ENCODE measurements at places on chromosomes 11 and 22.

DNA sequence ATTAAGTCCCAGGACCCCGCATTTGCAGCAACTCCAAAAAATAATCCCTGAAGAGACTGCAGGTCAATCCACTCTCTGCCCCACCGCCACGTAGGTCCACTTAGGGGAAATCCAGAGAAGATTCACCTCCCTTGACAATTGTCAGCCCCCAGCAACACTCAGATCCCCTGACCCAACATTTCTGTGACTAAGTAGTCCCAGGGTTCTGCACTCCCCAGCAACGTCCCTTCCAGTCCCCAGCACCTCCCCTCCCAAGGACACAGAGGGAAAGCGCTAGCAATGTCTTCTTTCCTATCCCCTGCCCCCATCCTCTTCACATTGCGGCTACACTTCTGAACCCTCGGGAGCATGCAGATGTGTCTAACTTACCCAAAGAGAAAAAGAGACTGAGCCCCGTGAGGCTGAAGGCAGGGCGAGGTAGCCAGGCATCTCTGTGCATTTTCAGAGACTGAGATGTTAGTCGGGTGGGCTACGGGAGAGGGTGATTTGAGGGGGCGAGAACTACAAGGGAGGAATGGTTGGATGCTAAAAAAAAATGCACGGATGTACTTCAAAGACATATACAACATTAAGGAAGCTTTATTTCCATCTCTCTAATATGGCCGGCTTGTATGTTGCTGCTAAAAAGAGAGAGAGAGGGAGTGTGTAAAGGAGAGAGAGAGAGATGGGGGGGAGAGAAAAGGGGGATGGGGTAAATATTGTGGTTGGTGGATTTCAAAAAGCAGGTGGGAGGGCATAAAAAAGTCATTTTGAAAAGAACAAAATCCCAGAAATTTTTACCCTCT is at the start of gene SCN2B:
Gene SCN2B (minus strand): TSS at position 647 of the 785 bp plus-strand sequence. CDS start 208 bp downstream, at position 439.
- no peak for DNase-seq

DNA sequence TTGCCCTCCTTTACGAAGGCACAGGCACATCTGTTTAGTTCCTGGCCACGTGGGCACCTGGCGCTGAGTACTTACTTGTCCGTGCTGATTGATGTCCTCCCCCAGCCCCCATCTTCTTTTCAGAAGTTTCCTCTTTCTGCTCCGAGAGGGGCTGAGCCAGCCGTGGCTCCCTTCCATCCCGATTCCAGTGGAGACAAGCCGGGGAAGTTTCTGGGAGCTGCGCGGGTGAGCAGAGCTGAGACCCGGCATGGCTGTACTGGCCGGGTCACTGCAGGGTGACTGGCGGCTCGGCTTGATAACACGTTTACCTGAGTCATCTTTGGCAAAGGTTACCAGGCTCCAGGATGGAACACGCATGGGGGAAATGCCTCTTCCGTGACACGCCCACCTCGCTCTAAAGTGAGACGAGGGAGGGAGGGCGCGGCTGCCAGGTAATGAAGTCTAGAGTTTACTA is 45.4 kb upstream of the ATXN10 start:
- DNase-seq, result peak; percentile 53

GRCh38 chr22:50416996-50417395 is 57.8 kb downstream of the SBF1 start:
- DNase-seq, result no peak

DNA sequence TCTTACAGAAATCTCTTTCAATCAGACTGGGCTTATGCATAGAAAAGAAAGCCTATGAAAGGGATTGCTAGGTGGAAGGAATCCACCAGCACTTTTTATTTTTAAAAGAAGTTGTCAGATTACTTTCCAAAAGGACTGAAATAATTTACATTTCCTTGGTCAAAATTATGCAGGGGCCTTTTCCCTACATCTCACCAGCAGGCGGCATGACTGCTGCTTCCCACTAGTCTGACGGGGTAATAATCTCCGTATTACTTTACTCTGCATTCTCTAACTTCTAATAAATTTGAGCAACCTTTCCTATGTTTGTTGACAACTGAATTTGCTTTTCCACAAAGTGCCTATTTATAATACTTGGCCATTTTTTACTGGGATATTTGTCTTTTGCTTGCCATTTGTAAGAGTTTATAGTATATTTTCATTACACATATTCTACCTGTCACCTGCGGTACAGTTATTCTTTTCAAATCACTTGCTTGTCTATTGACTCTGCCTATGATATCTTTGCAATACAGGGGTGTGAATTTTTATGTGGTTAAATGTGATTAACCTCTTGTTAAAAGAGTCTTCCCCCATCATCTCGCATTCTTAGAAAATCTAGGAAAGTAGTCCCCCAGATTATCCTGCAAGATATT is 51.9 kb upstream of the USP47 start:
- DNase-seq, result no peak

DNA sequence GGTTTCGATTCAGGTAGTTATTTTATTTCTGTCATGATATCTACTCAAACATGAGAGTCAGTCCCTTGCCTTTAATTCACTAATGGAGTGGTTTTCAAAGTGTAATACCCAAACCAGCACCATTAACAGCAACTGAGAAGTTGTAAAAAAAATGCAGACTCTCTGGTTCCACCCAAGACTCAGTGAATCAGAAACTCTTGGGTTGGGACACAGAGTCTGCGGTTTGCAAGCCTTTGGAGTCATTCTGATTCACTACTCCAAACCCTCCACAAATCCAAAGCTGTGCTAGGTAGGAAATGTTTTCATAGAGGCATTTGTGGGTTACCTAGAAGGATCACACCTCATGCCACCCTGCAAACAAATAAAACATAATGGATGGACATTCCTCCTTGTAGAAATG is 340.1 kb downstream of the NTM start:
- no peak for DNase-seq

DNA sequence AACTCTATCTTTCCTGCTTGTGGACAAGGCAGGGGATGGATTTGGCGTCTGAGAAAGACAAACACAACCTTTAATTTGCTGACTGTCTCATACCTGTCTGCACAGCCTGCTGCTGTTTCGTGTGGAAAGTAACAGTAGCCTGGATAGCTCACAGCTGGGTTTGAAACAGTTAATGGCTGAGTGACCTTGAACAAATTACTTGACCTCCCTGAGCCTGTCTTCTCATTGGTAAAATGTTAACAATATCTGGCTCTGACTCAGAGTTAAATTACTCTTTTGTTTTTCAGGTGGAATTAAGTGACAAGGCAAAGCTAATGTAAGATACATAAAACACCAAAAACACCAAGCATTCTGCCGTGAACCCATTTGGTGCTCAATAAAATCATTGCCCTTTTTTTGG is 41.1 kb upstream of the ADA2 start:
- peak; percentile 12 for DNase-seq

DNA sequence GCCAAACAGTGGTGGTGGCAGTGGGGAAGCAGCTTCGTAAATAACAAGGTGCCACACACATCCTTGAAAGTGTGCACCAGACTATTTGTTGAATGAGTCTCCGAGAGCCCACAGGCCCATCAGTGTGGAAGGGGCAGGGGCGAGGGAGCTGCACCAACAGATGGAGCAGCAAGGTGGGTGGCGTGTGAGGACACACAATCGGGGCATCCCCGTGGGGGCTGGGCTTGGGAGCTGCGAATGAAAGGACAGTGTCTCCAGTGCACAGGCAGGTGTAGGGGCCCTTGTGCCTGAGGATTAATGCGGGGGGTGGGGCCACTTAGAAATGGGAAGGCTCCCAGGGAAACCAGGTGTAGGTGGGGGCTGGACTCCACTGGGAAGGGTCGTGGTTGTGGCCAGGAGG is 2.8 kb downstream of the NRXN2 start:
- no peak for DNase-seq

DNA sequence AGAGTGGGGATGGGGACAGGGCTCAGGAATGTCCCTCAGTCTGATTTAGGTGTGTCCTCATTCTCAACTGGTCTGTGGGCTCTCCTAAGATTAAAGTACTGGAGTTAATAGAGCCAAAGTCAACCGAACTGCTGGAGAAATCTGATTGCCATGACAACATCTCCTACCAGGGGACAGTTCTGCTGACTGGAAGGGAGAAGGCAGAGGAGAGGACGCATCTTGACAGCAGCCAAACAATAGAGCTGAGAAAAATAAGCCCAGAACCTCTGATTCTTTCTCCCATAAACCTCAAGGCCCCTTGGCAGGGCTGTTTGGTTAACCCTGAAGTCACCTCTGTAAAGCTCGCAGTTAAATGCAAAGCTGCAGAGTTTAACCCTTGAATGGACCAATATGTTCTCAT is 2.8 kb downstream of the KCTD14 start:
- no peak for DNase-seq

- no peak for DNase-seq
Observed at GRCh38 chr22:31895411-31896123, 48.8 kb upstream of the YWHAH start.

GRCh38 chr11:12599408-12600143 is 74.6 kb upstream of the TEAD1 start:
- peak; percentile 62 for DNase-seq

DNA sequence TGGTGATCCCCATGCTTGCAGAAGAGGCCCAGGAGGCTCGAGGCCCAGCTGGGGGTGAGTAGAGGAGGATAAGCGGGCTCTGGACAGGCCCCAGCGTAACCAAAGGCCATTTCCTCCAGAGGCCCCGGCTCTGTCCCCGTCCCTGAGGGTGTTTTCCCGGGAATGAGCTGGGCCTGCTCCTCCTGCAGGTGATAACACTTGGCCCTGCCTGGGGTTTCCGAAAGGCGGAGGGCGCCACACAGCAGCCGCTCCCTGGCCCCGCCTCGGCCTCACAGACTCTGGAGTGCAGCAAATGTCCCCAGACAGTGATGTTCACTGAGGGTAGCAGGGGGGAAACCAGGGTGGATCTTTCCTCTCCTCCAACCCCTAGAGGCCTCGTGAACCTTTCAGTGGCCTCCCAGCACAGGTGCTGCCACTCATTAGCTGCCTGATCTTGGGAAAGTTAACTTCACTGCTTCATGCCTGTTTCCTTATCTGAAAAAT is 10.5 kb upstream of the MGAT3 start:
- DNase-seq, result no peak

DNA sequence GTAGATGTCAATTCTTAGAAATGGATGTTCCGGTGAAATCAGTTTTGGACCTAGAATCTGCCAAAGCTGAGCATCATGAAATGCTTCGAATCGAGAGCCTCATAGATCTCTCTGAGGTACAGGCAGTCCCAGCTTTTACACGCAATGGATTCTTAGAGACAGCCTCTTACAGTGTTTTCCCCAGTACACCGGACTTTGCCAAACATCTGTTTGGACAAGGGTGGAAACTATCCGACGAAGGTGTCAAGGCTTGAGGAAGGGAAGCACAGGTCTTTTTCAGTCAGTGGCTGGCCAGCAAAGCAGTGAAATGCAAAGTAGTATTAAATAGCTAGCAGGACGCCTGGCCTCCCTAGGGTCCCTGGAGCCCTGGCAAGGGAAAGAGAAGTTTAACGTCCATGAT is 4.9 kb downstream of the GRK3 start:
- DNase-seq, result no peak

- DNase-seq, result no peak
Observed at GRCh38 chr22:30747493-30747892, 52.8 kb downstream of the OSBP2 start.

GRCh38 chr22:22576244-22576988 is 17.4 kb upstream of the PRAME start:
- DNase-seq, result peak; percentile 86

DNA sequence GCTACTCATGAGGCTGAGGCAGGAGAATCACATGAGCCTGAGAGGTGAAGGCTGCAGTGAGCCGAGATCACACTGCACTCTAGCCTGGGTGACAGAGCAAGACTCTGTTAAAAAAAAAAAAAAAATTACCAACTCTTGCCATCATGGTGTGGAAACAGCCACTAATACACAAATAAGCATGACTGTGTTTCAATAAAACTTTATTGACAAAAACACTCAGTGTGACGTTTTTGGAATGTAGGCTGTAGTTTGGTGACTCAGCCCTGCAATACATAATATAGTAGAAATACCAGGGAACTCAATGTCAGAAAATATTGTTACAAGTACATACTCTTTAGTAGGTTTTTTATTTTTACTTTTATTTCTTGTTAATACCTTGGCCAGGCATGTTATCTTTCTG is 207.1 kb downstream of the CASP12 start:
- DNase-seq, result no peak

GRCh38 chr22:48892578-48893287 is 934.9 kb downstream of the BRD1 start:
- DNase-seq, result no peak

DNA sequence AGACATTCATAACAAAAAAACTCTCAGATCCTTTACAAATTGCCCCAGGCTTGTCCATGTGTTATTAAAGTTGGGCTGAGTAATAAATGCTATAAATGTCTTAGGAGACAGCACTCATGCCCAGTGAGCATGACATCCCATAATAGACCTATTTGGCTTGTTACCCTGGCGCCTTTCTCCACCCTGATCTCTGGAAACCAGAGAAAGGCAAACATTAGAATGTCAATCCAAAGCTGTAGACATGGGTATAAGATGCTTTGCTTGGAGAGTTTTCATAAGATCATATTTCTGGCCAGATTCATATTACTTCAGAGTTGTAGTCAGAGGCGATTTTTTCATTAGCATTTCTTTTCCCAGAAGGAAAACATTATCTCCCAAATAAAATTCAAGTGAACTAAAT is 161.3 kb upstream of the UBASH3B start:
- no peak for DNase-seq

DNA sequence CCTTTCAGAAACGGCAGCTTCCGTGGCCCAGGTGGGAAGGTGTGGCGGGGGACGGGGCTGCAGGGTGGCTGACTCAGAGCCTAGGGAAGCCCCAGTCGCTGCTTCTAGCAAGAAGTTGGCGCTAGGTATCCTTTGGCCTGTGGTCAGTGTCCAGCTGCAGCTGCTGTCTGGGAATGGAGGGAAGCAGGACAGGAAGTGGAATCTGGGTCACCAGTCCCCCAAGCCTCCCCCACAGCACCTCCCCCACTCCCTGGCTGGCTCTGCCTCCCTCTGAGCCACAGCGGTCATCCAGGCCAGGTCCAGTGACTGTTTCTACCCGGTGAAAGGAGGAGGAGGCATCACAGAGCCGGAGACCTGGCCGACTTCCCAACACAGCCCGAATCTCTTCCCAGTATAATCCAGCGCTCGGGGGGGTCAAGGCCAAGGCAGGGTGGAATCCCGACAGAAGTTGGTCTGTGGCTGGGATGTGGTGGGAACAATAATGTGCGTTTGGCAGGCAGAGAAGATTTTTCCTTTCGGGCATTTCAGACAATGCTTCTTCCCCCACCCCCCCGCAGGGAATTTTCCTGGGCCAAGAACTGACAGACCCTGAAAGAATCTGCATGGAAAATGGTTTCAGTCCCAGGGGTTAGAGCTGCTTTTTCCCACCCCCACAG is 45.1 kb downstream of the C11orf96 start:
- peak; percentile 73 for DNase-seq

- no peak for DNase-seq
Observed at GRCh38 chr22:27800250-27801201, 1.0 kb downstream of the MN1 start.

GRCh38 chr11:72239313-72239848 is 4.6 kb downstream of the PHOX2A start:
- DNase-seq, result no peak

DNA sequence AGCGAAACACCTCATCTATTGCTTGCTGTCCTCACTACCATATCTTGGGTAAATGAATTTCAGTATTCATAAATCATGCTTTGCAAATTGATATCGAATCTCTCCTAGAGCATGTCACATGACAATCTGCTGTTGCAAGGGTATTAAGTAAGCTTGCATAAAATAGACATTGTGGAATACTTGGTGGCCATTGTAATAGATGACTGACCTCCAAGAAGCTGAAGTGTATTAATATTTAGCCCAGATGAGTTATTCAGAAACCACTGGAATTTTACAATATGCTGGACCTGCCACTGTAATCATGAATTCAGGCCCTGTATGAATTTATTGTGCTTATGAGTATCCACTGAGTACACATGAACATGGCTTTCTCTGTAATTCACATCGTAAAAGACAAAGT is 289.7 kb upstream of the ARHGAP42 start:
- no peak for DNase-seq

- DNase-seq, result peak; percentile 49
Observed at GRCh38 chr22:40401532-40401931, 31.1 kb downstream of the SGSM3 start.

Data from pancreas (tissue), 10 donors.